ENCODE measurements at places on chromosomes 11 and 22.

- no peak for DNase-seq
Observed at GRCh38 chr22:23126165-23127054, 15.4 kb downstream of the RSPH14 start.

DNA sequence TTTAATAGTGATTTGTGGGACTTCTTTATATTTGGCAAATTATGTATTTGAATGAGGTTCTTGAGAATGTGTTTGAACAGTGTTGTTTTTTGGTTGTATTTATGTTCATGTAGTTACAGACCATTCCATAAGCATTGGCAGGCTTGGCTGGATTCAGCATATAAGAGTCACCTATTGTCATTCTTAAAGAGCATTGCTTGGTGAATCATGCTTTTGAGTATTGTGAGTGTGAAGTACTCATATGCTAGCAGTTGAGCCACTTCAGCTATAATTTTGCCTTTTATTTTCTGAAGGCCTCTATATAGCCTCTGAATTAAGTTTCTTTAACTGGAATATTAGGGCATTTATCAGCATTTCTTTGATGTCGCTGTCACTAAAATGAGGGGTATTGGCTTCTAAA, 110.0 kb upstream of the GAL start:
- DNase-seq, result peak; percentile 55

- peak; percentile 86 for DNase-seq
Observed at GRCh38 chr11:43852057-43852636, 28.5 kb upstream of the ALKBH3 start.

DNA sequence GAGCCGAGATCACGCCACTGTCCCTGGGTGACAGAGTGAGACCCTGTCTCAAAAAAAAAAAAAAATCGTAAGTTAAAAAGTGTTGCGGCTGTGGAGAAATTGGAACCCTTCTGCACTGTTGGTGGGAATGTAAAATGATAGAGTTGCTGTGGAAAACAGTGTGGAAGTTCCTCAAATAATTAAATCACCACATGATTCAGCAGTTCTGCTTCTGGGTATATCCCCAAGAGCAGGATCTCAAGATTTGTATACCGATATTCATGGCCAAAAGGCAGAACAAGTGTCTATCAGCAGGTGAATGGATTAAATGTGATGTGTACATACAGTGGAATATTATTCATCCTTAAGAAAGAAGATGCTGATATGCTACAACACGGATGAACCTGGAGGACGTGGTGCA, 3.8 kb downstream of the SELENOO start:
- DNase-seq, result no peak

DNA sequence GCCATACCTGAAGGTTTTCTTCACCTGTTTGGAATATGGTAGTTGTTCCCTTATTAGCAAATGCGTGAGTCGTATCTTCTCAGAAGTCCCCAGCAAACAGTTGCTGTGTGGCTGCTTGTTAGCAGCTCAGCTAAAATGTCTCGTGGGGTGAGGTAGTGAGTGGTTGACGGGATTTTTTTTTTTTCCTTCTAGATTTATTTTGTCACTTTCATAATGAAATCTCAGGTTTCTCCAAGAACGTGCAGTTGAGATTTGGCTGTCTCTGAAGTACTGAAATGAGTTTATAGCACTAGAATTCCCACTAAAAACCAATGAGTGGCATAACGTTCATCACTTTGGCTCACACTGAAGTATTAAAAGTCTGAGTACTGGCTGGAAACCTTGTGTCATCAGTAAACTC, 16.8 kb downstream of the RCN1 start:
- no peak for DNase-seq

GRCh38 chr11:16806791-16807190, 68.3 kb downstream of the C11orf58 start:
- DNase-seq, result no peak

DNA sequence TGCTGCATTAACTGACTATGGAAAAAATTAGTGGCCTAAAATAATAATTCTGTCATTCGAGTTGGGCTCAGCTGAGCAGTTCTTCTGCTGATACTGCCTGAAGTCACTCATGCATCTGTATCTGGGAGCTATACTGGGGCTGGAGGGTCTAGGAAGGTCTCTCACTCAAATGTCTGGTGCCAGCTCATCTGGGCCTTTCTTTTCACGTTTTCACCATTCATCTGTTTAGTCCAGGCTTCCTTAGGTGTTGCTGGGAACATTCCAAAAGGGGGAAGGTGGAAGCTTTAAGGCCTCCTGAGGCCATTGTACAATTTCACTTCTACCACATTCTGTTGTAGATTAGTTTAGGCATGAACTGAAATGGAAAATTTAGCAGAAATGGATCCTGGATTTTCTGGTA, 28.0 kb downstream of the YAP1 start:
- DNase-seq, result no peak

- DNase-seq, result no peak
Observed at GRCh38 chr11:72918851-72919250, 104.6 kb downstream of the ATG16L2 start.
